ENCODE measurements at places on chromosomes 1 and 21.

- no peak for DNase-seq
Measured at GRCh38 chr1:66353257-66353656, 180.7 kb upstream of the SGIP1 start.

DNA sequence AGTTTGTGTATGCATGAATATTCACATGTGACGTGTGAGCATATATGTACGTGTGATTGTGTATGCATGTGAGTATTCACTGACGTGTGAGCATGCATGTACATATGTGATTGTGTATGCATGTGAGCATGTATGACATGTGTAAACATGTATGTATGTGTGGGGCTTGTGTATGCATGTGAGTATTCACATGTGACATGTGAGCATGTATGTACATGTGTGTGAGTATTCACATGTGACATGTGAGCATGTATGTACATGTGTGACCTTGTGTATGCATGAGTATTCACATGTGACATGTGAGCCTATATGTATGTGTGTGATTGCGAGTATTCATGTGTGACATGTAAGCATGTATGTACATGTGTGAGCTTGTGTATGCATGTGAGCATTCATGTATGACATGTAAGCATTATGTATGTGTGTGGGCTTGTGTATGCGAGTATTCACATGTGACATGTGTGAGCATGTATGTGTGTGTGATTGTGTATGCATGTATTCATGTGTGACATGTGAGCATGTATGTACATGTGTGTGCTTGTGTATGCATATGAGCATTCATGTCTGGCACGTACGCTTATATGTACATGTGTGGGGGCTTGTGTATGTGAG lies 47.8 kb downstream of the COL18A1 start:
- DNase-seq: no peak

- peak; percentile 37 for DNase-seq
Measured at GRCh38 chr1:173420330-173420806, 56.8 kb upstream of the PRDX6 start.

DNA sequence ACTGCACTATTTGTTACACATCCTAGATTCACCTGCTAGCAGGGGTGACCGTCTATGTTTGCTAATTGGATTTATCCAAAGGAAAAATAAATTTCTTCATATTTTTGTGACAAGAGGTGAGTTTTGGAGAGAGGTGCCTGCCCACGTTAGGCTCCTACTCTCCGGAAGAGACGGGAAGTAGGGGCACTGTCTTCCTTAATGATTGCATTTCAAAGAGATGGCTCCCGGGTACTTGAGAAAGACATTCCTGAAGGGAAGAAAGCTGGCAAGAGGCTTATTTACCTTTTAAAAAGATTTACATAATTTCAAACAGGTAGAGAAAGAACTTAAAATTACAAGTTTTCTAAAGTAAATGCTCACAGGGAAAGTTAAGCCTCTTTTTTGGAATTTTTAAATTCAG lies 18.7 kb upstream of the IL19 start:
- DNase-seq: no peak

DNA sequence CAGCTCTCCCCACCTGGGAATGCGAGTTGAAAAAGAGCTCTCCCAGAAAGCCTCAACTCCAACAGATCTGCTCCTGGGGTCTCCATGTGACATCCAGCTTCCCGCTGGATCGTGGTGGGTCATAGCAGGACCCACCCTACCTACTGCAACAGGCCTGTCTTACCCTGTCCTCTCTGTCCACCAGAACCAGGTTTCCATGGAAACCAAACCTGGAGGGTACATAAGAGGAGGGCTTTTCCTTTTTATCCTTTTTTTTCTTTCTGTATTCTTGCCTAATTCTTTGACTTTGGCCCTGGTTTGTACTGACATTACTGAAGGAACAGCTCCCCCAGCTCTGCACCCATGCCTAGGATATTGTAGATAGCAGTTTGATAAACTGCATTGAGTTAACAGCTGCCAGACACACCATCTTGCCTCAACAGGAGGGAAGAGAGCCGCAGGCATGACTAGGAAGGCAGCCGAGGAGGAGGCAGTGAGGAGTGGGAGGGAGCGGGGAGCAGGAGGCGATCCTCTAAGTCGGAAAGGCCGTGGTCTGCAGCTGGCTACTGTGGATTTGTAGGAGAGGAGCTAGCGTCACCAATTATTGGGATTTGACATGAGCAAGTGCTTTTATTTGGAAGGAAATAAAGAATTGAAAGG lies 9.7 kb upstream of the FMOD start:
- no peak for DNase-seq

- no peak for DNase-seq
Measured at GRCh38 chr1:115118611-115119010, 29.3 kb upstream of the TSPAN2 start.

DNA sequence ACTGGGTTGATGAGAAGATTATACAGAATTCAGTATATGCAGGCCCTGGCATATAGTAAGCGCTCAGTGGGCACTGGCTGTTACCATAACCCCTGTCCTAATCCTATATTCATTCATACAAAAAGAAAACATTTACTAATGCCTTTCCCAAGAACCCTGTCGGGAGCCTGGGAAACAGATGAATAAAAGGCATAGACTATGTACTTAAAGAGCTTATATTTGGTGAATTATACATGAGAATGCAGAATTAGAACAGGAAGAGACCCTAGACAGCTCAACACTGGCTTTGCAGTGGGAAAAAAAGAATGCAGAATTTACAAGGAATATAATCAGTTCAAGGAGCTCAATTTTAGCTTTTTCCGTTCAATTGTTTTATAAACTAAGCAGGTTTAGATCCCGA lies 10.9 kb downstream of the AK2 start:
- no peak for DNase-seq

GRCh38 chr1:200794506-200795065 lies 55.9 kb downstream of the CAMSAP2 start:
- no peak for DNase-seq

GRCh38 chr1:65948609-65949229 lies 156.0 kb downstream of the PDE4B start:
- DNase-seq: no peak

DNA sequence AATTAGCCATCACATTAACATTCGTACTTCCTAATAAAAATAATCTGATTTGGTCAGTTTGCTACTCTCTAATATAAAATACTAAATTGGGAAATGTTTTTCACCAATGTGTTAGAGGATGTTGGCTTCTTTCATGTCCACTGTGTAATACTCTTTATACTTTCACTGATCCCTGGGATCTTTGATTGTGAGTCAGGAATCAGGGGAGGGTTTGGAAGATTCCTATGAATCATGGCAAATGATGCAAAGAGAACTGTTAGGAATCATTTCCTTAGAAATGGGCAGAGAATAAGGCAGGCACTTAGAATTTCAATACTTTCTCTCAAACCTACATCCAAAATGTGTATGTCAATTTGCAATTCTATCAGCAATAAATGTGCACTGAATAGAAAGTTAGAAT lies 31.0 kb downstream of the KRTAP24-1 start:
- DNase-seq: no peak

- DNase-seq: no peak
Measured at GRCh38 chr1:172815740-172816139, 156.8 kb downstream of the FASLG start.

GRCh38 chr1:86515597-86515996 lies 31.3 kb upstream of the CLCA4 start:
- DNase-seq: no peak

GRCh38 chr1:221742555-221743415 lies 896 bp upstream of the DUSP10 start:
- peak; percentile 56 for DNase-seq

DNA sequence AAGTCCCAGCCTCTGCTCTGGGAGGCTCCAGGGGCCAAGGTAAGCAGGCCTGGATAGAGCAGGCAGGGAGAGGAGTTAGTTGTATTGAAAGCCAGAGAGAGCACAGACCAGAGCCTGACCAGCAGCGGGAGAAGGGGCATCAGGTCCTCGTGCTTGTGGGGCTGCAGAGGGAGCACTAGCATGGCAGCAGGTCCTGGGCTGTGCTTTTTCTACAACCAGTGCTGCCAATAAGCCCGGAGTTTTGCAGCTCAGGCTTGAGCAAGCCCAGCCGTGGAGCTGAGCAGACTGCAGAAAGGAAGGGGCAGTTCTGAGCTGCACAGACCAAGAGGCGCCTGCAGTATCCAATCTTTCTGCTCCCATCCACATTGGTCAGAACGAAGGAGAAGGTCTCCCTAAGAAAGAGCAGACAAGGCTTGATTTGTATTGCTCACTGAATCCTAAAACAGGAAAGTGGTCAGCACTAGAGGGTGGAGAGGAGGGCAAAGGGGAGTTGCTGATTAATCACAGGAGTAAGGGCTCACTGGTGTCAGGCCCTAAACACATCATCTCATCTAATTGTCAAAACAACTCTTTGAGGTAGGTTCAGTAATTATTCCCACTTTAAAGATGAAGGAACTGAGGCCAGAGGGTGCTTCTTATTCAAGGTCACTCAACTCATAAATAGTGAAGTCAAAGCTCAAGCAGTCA lies 2.7 kb downstream of the DENND2D start:
- peak; percentile 59 for DNase-seq

DNA sequence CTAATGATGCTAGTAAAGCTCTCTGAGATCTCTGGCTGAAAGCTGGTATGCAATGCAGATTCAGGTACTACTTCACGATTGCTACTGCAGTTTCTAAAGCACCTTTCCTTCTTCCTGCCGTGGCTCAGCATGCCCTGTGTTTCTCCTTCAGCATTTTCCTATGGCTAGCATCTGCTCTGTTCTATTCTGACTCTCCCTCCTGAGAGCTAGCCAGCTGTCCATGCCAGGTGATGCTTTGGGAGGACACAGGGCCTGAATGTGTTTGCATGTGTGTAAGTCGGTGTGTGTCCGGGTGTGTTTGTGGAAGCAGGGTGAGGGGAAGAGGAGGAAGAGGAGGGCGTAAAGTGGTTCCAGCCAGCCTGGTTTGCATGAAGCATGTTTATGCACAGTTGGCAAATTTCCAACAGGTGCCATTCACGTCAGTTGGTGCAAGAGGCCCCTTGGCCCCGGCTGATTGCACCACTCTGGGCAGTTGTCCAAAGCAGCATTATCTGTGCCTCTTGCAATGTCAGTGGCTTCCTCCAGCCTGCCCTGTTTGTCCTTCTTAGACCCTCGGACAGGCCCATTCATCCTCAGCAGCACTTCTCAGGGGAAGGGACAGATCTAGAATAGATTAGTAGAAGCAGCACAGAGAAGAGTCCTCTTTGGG lies 433.3 kb downstream of the DISC1 start:
- no peak for DNase-seq

GRCh38 chr1:221148660-221149059 lies 269.4 kb downstream of the HLX start:
- DNase-seq: no peak

GRCh38 chr1:66267201-66267940 lies 266.6 kb upstream of the SGIP1 start:
- DNase-seq: no peak

DNA sequence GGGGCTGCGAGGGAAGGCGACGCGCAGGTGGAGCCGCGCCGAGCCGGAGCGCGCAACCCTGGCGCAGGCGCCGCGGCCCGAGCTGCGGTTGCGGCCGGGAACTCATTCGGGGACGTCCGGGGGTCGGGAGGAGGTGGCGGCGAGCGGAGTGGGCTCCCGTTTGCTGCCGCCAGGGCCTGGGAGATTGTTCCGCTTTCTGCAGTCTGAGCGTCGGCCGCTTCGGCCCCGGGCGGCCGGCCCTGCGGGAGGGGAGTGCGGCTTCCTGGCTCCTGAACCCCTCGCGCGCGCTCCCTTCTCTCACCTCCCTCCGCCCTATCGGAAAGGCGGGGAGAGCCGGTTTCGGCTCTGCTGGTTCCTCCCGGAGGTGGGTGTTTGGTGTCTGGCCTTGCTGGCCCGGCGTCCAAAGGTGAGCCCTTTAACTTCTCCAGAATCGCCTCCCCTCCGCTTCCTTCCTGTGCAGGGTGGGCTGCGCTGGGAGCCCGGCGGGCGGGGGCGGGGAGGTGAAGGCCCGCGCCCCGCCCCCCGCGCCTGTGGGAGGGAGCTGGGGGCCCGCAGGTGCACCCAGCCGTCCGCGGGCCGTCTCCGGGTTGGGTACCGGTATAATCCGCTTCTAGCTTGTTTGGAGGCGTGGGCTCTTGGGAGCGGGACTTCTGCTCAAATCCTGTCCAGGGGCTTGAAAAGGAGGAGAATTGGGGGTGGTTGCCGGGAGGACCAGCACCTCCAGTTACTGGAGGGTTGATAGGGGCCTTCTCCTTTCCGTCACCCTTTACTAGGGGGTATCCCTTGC lies 683 bp downstream of the LRRC8D start:
- DNase-seq: peak; percentile 25

GRCh38 chr1:43302201-43302600 lies 1.4 kb downstream of the TIE1 start:
- no peak for DNase-seq

DNA sequence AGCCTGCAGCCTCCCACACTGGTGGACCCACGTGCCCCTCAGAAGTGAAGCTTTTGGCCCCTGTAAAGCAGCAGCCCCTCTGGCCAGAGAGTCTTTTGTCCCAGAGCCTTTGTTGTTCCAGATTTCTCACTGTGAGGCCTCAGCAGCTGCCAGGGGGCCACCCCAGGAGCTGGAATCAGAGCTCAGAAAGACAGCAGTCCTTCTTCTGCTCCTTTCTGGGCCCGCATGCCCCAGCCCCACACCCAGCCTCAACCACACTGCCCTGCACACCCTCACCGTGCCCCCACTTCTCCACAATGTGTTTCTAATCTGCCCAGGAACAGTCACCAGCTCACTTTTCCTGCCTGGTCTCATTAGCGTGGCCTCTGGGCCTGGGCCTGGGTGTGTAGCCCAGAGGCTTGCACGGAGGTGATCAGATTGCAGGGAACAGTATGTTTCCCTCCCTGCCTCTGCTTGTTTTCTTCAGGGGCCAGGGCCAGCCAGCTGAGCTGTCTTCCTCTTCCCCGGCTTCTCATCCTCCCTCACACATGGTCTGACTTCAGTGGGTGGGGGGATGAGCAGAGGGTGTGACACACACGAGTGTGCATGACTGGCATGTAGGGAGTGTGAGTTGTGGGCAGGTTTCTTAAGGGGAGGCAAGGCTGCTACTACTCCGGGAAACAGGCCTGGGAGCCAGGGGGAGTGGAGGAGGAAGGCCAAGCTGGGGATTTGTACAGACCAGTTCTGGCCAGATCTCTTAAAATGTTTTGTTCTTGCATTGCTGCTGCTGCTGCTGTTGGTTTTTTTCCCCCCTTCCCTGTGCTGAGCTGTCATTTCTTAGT lies 82.5 kb upstream of the ZNF648 start:
- DNase-seq: no peak

GRCh38 chr1:117596023-117596720 lies 9.7 kb upstream of the TENT5C start:
- no peak for DNase-seq

DNA sequence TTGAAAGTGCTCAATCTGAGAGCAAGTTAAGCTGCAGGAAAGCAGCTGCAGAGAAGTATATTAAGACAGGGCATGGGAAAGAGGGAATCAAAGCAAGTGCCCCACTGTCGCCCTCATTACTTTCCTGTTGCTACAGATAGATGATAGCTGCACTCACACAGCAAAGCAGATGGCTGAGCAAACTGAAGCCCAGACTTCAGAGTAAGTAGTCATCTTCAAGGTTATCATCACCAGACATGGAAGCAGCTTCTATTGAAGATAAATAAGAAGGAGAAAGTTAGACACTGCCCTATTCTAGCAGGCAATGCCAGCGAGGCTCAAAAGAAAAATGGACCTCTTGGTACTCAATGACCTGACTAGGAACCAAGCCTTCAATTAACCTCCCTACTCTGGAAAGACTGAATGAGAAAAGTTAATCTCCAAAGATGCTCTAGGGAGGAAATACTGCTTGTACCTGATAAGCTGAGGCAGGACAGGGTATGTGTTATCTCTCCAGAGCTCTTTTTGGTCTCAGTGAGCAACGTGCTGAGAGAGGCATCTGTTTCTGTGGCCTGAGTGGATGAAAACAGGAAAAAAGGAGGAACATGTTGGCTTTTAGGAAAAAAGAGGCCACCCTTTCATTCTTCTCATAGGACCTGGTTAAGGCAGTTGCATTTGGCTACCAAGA lies 11.1 kb upstream of the MRPL9 start:
- DNase-seq: no peak

- no peak for DNase-seq
Measured at GRCh38 chr1:69611316-69611715, 43.6 kb downstream of the LRRC7 start.
